Neural cell (in vitro differentiated cells): ENCODE measurements at places on chromosomes 12 and 14. TPM values are rescaled to one million over a fixed set of nuclear protein-coding genes. Genes with fewer than 3 reads are reported as not detected.

The FAR2 gene
- polyA plus RNA-seq = 0.99 and 3.5 TPM in 2 replicates

The SOX5 gene
- 1.8 and 2.0 TPM in 2 replicates for polyA plus RNA-seq

The LHX5 gene
- 2.0 and 3.8 TPM in 2 replicates for polyA plus RNA-seq

The ACSS3 gene
- polyA plus RNA-seq = 0.31 and 0.52 TPM in 2 replicates

The ITGB7 gene
- polyA plus RNA-seq = 0.26 TPM in 1 of 2 replicates, not detected in the other

The TAS2R7 gene
- 0.58 TPM in 1 of 2 replicates, not detected in the other for polyA plus RNA-seq

The KLRC3 gene
- polyA plus RNA-seq = 3.4 and 3.7 TPM in 2 replicates

The IFNG gene
- not detected in 2 replicates for polyA plus RNA-seq

The HNF1A gene
- not detected in 2 replicates for polyA plus RNA-seq
